ENCODE measurements at places on chromosomes 3 and 15.

GRCh38 chr15:73755481-73755880 lies 2.3 kb upstream of the INSYN1 start:
- no peak for DNase-seq

DNA sequence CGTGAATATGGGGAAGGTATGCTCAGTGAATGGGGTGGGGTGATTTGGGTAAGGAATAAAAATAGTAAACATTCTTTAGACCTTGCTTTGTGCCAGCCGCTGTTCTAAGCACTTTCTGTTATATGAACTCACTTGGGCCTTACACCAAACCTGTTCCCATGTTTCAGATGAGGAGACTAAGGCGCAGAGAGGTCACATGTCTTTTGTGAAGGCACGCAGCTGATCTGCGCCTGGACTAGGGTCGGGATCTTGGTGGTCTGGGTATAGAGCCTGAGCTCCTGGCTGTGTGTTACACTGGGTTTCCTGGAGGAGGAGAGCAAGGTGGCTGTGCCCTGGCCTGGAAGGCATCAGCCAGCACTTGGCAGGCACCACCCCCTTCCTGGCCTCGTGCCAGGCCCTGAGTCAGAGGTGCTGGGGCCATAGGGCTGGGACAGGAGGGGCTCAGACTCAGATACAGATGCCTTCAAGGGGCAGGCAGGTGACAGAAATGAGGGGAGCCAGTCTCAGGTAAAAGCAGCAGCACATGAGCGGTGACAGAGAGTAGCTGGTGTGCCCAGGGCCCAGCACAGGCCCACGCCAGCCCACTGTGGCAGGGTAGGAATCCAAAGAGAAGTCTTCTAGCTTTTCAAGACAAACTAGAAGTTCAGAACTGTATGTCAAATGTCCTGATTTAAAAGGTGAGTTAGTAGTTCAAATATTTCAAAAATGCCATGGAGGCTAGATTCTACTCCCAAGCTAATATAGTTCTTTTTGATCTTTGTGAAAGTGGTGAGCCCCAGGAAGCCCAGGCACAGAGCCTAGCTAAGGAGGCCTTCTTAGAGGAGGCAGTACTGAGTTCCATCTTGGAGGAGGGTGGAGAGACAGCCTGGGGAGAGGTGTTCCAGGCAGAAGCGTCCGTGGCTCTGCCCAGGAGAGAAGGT lies 83.1 kb downstream of the DNAJB8 start:
- DNase-seq: no peak

DNA sequence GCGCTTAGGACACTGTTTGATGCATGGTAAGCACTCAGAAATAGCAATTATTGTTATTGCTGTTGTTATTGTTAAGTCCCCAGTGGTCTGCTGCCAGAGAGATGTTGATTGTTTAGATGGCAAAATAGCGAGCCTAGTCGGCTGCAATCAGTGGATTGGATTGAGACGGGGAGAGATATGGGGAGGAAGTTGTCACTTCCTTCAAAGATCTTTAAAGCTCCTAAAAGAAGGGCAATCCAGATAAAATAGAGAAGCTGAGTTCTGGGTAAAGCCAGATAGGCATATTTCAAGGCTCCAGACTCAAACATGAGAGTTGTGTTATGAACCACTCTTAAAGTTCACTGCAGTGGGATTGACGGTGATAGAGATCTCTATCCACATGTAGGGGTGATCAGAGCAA lies 64.5 kb downstream of the RYR3 start:
- DNase-seq: no peak

DNA sequence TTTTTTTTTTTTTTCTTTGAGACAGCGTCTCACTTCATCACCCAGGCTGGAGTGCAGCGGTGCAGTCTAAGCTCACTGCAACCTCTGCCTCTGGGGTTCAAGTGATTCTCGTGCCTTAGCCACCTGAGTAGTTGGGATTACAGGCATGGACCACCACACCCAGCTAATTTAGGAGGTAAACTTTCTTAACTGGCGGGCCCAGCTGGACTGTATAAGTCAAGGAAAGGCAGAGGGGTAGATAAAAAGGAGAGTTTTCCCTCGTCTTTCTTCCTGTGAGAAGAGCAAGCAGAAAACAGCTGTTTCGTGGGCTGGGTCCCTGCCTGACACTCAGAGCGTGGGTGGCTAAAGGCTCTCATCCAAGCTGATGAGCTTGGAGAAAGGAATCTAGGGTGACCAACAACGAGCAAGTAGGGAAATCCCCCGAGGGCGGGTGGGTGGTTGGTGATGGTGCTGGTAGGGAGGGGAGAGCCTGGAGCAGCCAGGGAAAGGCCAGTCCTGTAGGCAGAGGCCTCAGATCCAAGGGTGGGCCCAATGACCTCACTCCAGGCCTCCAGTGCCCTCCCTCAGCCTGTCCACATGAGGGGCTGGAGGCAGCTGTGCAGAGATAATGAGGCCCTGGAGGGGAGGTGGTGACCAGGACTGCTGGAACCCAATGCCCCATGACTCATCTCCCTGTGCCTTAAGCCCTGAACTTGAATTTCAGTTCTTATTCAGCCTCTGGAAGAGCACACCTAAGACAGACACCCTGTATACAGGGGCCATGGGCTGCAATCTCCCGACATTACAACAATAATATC lies 43.1 kb upstream of the LIMD1 start:
- DNase-seq: no peak

DNA sequence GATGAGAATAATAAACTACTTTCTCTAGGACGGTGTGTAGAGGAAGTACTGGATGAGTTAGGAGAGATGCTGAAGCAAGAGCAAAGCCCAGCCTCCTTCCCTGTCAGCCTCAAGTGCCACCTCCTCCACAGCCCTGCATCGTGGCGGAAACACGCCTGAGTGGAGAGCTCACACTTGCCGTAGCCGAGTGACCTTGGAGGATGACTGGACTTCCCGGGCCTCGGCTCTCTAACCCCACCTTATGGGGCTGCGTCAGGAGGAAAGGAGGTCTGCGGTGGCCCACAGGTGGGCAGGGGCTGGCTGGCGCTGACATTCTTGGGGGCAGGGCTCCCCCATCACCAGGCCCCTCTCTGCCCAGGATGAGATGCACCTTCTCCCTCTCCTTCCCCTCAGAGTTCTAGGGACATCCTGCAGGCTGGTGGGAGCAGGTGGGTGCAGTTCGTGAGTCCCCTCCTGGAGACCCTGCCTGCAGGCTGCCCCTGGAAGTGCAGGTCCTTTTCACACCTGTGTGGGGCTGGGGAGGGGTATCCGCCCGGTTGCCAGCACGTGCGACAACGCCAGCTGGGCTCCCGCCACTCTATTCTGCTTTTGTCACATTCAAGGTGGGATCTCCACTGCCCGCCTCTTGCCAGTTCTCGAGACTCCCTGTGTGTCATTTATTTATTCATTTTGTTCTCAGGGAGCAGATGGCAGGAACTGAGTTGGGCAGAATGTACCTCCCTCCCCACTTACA lies 175.2 kb downstream of the MEGF11 start:
- no peak for DNase-seq

GRCh38 chr3:59514865-59515482 lies 465.1 kb upstream of the CFAP20DC start:
- peak; percentile 0 for DNase-seq

GRCh38 chr15:73273181-73274002 lies 95.4 kb downstream of the HCN4 start:
- DNase-seq: peak; percentile 67
